ENCODE measurements at places on chromosomes 1 and 21.
A peak's percentile ranks its signal among the peaks of the same experiment; 100 is the strongest.

DNA sequence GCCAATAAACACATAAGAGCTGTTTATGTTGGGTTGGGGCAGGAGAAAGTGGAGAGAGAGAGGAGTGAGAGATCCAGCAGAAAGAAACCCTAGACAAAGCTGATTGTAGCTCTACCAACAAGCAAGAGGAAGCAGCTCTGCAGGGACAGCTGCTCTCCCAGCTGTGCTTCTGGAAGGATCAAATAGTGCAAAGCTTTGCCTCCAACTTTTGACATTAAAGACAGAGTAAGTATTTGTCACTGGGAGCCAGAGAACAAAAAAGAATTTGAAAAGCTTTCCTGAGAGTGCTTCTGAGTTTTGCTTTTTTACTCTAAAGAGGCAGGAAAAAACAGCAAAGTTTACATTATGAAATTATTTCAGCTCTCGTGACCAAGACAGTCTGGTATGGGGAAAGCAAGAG lies 28.5 kb upstream of the C1orf198 start:
- ATAC-seq = no peak

DNA sequence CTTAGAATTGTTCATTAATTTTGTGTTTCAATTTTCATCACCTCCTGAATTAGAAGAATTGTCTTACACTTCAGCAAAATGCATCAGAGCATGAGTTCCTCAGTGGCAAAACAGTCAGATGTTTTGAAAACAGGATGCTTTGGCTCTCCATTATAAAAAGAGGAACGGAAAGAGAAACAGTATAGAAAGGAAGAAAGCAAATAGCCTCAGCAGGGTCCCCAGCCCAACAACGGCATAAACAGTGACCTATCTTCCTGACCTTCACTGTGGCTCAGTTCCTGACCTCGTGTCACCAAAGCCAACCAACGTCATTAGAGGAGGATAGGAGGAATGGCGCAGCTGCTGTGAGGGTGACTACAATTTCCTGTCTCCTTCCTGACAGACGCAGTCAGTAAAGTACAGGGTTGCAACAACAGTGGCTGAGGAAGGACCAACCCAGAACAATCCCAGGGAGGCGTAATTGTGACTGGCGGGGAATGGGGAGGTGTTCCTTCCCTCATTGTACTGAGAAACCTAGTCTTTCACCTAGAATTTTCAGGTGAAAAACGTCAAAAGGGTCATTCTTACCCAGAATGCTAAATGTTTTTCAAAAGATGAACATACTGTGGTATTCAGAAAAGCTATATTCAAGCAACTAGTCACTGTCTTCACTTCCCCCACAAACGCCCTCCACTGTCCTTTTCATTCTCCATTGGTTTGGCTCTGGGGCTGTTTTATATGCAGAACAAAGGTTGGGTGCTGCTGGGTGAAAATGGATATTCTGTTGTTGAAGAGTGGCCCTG lies 197.9 kb upstream of the SGIP1 start:
- peak; percentile 84 for ATAC-seq

DNA sequence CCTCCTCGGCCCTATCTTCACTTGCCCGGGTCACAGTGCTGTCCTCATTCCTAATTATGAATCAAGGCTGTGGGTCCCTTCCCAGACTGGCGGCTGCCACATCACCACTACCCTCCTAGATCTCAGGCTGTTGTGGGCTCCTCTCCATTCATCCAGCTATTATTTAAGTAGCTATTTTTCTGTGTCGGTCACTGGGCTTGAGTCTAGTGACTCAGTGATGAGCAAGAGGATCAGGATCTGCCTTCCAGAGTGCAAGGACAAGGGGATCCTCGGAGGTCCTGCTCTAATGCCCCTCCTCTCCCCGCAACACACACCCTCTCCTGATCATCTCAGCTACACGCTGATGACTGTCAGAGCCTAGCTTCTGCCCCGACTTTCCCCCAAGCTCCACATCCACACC lies 34.1 kb downstream of the CDCP2 start:
- no peak for ATAC-seq

GRCh38 chr1:212035835-212036605 lies 472 bp downstream of the DTL start:
- no peak for ATAC-seq

DNA sequence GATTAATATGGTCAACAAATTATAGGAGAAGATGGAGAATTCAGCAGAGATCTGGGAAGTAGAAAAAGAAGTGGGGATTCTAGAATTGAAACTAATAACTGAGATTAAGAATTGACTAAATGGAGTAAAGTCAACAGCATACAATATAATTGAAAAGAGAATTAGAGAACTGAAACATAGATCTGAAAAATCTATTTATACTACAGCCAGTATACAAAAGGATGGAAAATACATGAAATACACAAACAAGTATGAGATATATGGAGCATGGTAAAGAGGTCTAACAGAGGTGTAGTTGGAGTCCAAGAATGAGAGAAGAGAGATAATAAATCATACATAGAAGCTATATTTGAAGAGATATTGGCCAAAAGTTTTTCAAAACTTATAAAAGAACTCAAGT lies 235.2 kb downstream of the FGGY start:
- no peak for ATAC-seq

GRCh38 chr1:44220001-44220751 lies 6.9 kb downstream of the DMAP1 start:
- no peak for ATAC-seq

DNA sequence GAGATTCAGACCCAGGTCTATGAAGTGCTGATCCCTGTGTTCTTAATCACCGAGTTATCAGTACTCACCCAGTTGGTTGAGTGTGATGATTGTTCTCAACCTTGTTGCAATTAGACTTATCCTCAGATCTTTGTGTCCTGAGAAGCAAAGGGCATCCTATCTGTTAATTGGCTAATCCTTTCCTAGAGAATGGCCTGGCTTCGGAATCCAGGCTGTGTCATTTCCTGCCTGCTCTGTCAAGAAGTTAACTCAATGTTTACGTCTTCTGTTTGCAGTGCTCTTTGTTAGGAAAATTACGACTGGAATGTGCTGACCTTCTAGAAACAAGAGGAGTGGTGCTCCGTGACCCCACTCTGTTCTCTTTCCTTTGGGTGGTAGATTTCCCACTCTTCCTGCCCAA lies 14.7 kb downstream of the GAS5 start:
- ATAC-seq = no peak

DNA sequence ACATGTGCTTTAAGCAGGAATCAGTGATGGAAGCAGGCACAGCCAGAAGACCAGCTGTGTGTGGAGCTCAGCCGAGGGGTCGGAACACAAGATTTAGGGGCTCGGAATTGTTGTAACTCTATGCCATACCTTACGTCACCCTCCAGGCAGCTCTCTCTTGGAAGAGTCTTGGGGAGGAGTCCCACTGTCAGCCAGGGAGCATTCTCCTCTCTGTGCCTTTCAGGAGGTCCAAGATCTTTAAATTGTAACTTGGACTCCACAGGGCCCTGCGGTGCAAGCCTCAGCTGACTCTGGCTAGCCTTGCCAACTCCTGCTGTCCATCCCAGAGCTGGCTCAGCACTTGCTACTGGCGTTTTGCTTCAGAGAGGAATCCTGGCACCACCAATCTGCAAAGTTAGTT lies 26.4 kb upstream of the ROR1 start:
- no peak for ATAC-seq

DNA sequence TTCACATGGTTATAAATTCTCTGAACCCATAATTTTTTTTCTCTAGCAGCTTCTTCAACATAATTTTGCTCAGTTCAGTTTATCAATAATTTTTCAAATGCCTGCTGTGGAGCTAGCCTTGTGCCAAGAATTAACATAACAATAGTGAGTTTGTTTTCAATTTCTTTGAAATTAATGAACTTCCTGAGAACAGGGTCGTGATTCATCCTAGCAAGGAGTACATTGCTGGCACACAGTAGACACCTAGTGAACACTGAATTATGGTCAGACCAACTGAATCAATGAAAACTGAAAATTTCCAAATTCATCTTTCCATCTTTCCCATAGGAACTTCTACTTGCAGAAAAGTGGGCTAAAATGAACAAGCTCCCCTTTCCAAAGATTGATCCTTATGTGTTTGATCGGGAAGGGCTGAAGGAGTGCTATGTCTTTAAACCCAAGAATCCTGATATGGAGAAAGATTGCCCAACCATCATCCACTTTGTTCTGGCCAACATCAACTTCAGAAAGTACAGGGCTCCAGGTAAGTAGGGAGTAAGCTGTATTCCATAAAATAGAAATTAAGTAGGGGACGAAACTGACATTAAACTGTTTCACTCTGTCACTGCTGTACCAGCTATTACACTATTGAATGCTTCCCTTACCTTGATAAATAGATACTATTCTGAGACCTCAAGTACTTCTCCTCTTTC lies 148.7 kb downstream of the PLA2G4A start:
- ATAC-seq = no peak

DNA sequence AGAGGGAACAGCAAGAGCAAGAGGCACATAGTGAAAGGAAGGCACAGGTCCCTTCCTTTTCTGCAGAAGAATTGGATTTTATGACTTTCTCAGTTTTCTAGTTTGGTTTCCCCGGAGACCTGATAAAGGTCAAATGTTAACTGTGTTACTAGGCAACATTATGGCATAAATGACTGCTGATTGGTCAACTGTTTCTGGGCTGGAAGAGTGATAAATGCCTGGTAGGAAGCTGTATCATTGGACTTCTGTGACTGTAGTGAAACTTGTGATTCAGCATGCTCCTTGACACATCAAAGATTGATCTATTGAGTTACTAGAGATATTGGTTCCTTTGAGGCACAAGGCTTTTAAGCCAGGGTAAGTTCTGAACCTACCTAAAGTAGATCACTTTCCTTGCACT lies 55.7 kb downstream of the LRRC8C start:
- no peak for ATAC-seq

GRCh38 chr1:88060750-88061491 lies 623.2 kb upstream of the PKN2 start:
- ATAC-seq = peak; percentile 51

DNA sequence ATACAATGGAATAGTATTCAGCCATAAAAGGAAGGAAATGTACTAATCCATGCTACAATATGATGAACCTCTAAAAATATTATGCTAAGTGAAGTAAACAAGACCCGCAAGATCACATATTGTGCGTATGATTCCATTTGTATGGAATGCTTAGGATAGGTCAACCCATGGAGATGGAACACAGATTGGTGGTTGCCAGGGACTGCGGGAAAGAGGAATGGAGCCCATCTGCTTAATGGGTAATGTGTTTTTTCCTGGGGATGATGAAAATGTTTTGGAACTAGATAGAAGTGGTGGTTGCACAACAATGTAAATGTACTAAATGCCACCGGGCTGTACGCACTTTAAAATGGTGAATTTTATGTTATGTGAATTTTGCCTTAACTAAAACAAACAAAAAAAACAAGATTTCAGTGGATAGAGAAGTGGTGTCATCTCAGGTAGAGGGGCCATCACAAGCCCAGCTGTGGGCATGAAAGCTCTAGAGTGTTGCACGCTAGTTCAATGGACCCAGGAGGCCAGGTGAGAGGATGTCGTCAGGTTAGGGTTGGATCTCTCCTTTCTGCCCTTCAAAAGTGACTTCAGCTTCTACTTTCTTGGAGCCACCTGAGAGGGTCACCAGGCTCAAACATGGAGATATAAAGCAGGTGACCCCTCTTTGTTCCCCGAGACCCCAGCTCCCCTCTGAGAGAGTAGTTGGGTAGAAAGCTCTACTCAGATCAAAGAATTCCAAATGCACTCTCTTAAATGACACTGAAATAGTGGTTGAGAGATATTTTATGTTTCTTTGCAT lies 2.5 kb downstream of the C1orf115 start:
- ATAC-seq = no peak

DNA sequence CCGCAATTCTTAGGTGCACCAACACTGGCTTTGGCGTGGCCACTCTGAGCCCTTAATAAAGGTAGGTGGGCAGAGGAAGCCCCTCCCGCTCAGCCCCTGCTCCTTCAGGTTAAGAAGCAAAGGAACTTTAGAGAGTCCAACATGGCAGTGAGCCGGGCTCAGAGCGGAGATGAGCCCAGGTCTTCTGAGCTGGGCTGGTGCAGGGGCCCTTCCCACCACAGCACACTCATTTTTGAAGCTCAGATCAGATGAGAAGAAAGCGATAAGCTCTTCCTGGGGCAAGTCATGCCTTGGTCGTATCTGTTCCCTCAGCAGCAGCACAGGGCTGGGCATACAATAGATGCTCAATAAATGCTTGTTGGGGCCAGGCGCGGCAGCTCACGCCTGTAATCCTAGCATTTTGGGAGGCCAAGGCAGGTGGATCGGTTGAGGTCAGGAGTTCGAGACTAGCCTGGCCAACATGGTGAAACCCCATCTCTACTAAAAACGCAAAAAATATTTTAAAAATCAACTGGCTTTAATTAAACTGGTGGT lies 51.1 kb upstream of the TARDBP start:
- ATAC-seq = no peak

- ATAC-seq = peak; percentile 41
Measured at GRCh38 chr1:87121711-87122163, 206.9 kb upstream of the LMO4 start.

GRCh38 chr1:37822906-37823815 lies 15.2 kb upstream of the YRDC start:
- no peak for ATAC-seq

DNA sequence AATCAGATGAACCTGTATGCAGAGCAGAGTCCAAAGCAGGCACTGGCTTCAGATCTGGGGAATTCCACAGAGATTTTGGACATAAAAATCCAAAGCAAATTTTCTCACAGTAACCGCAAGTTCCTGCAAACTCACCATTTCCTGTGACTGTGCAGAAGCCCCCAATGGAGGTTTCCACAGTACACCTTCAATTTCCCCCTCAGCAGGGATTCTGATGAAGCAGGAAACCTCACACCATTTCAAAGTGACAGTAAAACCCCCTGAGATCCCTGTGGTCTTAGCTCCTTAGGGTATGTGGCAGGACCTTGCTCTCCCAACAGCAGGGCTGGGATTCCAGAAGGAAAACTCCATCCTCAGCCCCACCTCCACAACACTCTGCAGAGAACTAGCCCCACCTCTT lies 6.0 kb upstream of the TGFBR3 start:
- no peak for ATAC-seq

DNA sequence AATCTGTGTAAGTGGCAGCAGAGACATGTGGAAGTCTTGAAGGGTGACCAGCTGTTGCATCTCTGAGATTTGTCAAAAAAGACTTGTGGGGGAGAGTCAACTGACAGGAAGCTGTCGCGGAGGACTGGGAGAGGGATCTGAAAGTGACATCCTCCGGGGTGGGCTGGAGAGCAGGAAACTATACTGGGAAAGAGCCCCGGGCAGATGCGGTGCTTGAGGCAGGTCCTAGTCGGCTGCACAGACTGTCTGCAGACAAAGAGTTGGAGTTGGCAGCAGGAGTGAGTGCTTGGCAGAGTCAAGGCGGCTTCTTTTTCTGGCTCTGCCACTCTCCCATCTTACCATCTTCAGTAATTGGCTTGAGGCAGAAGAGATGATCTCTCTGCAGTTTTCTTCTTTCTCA lies 294.0 kb upstream of the C1orf87 start:
- no peak for ATAC-seq

DNA sequence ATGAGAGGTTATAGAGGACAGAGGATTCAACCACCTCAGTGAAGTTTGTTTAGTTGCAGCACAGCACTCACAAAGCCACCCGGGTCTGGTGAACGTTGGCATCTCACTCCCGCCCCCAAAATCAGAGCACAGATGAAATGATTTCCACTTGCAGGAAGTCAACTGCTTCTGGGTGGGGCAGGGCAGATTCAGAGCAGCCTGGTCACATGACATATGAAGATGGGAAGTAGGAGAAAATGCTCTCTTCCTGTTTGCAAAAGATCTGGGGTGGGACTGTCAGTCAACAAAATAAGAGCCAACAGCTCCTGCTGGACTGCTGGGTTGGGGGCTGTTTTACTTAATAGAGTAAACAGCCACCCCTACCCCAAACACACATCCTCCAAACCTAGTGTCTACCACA lies 43.2 kb downstream of the LRRC71 start:
- ATAC-seq = no peak

Measured in gastroesophageal sphincter (tissue), 4 donors.